ENCODE measurements at places on chromosomes 11 and 22.
A peak's percentile ranks its signal among the peaks of the same experiment; 100 is the strongest.

DNA sequence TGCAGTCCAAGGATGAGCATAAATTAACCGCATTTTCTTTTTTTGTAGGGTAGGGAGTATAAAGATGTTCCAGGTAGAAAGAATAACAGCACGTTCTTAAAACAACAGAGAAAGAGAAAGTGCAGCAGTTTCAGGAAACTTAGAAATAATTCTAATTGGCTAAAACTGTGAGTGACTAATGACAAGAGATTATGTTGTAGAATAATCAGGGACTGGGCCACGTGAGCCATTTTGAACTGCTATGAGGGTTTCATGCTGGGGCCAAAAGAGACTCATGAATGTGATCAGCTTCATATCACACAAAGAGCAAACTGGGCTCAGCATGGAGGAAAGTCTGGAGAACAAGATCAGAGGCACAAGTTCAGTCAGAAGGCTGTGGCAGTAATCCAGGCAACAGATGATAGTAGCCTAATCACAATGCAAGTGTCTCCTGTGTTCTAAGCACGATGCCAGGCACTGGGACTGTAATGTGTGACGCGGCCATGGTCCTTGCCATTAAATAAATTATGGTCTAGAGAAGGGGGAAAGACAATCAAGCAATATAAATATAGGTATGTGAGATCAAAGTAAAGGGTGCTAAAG, 17.9 kb downstream of the CWF19L2 start:
- DNase-seq, result no peak

DNA sequence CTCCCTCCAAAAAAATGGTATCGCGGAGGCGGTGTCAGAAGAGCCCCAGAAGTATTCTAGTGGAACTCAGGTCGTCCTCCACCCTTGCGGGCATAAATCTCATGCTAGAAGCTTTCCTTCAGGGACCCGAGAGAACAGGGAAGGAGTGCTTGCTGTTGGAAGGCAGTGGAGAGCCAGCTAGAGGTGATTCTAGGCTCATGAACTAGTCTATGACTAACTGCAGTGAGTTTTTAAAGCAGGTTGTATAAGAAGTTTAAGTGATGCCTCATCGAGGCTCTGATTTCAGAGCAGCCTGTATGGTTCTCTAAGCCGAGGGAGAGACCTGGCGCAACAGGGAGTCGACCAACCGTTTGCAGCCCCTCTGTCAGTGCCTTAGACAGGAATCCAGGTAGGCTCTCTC, 85.7 kb downstream of the TBC1D22A start:
- DNase-seq, result peak; percentile 18

DNA sequence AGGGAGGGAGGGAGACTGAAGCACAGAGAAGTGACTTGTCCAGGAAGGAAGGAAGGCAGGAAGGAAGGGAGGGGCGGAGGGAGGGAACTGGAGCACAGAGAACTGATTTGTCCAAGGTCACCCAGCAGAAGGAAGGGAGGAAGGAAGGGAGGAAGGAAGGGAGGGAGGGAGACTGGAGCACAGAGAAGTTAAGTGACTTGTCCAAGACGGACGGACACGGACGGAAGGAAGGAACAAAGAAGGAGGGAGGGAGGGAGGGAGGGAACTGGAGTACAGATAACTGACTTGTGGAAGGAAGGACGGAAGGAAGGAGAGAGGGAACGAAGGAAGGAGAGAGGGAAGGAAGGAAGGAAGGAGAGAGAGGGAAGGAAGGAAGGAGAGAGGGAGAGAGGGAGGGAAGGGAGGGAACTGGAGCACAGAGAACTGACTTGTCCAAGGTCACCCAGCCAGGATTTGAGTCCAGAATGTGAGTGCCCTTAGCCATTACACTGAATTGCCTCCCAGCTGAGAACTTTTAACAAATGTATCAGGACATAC, 1.5 kb downstream of the SLC35F2 start:
- DNase-seq, result peak; percentile 62

DNA sequence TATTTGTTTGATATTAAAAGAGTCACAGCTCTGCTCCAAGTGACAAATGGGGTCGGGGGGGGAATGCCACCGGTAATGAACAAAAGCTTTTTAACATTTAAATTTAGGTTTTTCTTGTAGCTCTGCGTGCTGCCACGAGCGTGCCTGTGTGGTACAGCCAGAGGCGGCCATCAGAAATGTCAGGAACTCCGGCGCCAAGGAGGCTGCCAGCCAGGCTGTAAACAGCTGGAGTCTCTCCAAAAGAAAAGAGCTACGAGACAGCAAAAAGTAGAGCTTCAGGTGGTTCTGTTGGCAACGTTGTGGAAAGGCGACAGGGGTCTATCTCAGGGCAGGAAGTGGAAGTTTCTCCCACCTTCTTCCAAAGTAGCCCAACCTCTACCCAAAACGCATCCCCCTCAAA, 532.8 kb downstream of the OPCML start:
- no peak for DNase-seq

- no peak for DNase-seq
Measured at GRCh38 chr11:112942966-112943643, 18.1 kb upstream of the NCAM1 start.

- no peak for DNase-seq
Measured at GRCh38 chr22:49703505-49703904, 124.2 kb downstream of the BRD1 start.

- DNase-seq, result no peak
Measured at GRCh38 chr22:50151571-50152537, 18.7 kb upstream of the PANX2 start.

GRCh38 chr22:35258191-35258988, 1.1 kb downstream of the HMGXB4 start:
- peak; percentile 24 for DNase-seq

DNA sequence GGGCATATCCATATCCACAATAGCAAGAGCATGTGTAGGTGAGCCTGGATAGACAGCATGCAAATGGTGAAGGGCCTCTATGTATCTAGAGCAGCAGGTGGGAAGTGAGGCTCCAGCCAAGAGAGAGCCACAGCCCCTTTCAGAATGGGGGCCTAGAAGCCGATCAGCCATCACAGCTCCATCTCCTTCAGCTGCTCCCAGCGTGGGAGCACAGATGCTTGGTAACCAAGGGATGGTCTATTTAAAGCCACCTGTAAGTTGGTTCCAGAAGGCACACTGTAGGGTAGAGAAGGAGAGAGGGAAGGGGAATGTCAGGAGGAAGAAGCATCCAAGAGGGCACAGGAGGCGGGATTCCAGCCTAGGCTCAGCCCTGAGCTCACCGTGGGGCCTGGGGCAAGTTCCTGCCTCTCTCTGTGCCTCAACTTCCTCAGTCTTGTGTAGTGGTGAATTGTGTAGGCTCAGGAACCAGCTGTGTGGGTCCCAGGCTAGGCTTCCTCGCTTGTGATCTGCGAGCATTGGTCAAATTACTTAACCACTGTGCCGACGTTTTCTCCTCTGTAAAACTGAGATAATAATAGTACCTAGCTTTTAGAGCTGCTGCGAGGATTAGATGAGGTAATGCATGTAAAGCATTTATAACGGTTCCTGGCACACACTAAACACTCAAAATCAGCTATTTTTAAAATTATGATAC, 122.9 kb upstream of the NAV2 start:
- DNase-seq, result no peak

GRCh38 chr11:114605370-114605769, 9.8 kb upstream of the NXPE4 start:
- no peak for DNase-seq

- DNase-seq, result no peak
Measured at GRCh38 chr11:121123496-121124069, 22.5 kb downstream of the TECTA start.

GRCh38 chr11:119839476-119840133, 110.6 kb upstream of the NECTIN1 start:
- no peak for DNase-seq

DNA sequence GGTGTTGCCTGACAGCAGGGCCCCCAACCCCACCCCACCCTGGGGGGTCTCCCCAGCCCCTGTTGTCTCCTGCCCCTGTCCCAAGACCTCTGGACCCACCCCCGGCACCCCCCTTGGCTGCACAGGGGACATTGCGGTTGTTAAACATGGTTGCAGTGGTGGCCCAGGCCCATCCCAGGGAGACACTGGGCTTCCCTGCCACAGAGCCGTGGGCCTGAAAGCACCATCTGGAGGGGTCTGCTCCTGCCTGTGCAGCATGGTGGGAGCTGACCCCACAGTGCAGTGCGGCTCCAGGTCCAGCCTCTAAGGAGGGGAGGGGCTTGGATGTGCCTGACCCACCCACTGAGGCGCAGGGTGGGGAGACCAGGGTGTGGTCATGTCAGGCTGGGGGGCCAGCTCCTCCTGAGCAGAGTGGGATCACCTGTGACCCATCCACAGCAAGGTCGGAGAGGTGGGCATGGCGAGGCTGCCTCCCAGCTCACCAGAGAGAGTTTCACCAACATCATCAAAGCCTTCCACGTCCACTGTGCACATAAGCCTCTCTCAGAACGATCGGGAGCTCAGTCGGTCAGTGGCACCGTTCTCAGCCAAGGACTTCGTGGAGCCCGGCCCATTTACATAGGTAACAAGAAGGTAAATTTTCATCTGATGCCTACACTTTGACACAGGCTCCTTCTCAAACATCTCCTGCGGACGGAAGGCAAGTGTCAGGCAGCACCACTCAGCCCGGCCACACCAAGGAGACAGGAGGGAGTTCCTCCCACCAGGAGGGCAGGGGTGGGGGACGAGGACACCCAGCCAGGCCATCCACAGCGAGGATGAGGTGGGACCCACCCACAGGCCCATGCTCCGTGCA, 201.1 kb downstream of the BRD1 start:
- DNase-seq, result no peak

DNA sequence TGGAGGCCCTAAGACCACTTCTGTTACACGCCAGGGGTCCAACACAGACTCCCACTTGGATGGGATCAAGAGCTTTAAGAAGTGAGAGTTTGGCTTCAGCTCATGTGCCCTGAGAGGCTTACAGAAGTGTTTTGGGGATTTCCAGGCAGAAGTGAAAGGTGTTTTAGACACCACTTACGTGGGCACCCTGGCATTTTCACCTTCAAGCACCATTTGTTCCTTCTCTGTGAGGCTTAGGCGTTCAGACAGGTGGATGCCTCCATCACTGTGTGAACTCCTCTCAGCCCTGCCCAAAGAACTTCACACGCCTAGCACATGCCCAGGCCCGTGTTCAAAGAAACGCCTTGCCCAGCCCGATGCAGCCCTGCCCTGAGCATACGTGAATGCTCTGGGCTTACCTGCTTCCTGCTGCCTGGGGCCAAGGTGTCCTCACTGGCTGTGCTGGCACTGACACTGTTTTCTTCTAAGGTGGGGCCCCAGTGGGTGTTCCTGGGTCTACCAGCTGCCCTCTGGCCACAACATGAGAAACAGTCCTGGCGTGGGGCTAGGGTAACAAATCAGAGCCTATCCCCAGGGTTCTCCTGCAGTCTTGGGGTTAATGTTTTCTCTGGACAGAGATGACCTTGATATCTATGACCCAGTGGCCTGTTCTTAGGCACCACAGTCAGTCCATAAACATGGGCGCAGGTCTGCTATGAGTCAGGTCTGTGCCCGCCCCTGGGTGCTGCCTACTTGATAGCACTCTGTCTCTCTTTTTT, 34.0 kb downstream of the AMPD3 start:
- no peak for DNase-seq

GRCh38 chr11:59417023-59417422, 9.2 kb downstream of the OR5A2 start:
- no peak for DNase-seq

DNA sequence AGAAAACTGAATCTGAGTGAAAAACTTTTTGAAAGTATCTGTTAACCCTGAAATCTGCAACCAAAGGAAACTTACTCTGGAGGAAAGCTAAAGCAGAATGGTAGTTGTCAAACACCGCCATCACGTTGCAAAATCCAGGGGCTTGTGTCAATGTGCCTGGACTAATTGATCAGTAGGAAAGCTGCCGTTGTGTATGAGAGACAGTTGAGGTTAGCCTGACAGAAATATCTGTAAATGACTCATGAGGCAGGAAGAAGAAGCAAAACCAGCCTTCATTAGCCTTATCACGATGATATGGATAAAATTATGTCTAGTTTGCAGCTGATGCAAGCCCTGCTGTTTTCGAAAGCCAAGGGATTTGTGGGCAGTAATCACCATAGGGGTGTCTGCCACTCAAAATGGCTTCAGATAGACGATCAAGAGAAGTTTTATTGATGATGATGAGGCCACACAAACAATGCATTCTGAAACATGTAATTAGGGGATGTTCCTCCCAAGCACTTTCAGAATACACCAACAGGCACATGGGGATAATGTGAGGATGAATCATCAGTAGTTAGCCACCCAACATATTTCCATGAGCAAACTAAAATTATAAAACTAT, 8.9 kb downstream of the SCGB1A1 start:
- peak; percentile 53 for DNase-seq

DNA sequence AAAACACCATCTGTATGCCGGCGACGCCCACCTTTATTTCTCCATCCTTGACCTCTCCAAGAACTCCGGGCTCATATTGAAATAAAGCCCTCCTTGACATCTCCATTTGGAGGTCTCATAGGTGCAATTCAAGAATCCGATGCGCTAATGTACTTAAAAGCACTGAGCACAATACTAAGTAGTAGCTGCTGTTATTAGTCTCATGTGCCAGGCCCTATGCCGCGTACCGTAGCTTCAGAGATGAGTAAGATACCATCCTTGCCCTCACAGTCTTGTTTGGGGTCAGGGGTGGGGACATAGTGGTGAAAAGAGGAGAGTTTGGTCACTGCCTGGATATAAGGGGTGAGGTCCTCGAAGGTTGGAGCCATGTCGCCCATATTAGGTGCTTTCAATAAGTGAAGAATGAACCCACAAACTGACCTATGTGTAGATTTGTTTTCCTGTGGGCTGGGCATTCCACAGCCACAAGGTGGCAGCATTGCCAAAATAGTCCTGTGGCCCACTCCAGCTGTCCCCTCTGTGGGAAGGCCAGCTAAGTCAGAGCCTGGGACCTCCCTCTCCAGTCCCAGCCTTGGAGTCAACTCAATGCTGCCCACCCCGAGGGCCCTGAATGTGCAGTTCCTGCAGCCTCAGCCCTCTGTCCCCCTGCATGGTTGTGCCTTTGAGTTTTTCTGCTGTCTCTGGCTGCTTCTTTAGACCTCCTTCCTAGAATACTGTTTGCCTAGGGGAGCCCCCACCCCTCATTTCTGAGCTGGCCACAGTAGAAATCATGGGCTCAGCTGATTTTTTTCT, 6.5 kb downstream of the DCPS start:
- DNase-seq, result peak; percentile 78

DNA sequence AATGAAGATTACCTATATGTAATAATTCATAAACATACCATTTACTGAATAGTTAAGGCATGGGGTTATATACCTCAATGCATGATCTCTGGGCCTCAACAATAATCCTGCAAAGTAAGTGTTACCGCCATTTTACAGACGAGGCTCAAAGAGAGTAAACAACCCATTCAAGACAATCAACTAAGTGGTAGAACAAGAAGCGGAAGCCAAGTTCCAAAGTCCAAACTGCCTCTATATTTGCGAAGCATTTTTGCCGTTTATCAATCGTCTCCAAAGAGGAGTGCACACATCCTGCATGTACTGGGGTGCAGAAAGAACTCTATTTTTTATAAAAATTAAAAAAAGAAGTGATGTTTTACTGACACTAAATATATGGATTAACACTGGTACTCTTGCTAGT, 27.5 kb upstream of the P4HA3 start:
- DNase-seq, result no peak

- DNase-seq, result peak; percentile 64
Measured at GRCh38 chr11:43576803-43577521, 103.6 kb upstream of the HSD17B12 start.
